Aorta (tissue), 5 donors: ENCODE measurements at places on chromosomes 3 and 15. TPM values are rescaled to one million over a fixed set of nuclear protein-coding genes. Genes with fewer than 3 reads are reported as not detected.

The TRANK1 gene
- total RNA-seq: 47.1 TPM

GRCh38 chr3:31268868-31269267 is 263.9 kb upstream of the STT3B start:
- no peak for DNase-seq

DNA sequence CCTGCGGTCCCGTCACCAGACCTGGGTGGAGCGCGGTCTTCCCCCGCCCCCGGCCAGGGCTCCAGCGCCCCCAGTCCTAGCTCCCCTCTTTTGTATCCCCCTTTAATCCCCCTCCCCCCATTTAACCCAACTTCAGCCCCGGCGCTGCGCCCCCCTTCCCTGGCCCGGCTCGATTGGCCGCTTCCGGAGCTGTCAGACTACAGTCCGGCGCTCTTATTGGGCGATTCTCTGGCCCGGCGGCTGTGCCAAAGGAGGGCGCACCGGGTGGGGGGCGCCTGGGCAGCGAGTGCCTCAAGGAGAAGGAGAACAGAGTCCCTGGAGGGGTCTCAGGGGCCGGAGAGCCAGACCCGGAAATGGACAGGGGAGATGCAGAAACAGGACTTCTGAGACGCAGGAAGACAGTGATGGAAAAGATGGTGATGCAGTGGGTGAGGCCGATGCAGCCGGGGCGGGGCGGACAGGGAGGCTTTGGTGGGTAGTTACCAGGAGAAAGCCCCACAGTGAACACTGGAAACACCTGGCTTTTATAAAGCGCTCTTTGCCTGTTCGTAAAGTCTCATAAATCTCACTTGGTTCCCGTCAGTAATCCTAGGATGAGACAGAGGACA is 1.2 kb upstream of the ADCY5 start:
- DNase-seq: peak; percentile 84

- DNase-seq: no peak
Measured at GRCh38 chr15:80504931-80505330, 100.7 kb downstream of the ARNT2 start.

The TKT gene
- 183 TPM for total RNA-seq

DNA sequence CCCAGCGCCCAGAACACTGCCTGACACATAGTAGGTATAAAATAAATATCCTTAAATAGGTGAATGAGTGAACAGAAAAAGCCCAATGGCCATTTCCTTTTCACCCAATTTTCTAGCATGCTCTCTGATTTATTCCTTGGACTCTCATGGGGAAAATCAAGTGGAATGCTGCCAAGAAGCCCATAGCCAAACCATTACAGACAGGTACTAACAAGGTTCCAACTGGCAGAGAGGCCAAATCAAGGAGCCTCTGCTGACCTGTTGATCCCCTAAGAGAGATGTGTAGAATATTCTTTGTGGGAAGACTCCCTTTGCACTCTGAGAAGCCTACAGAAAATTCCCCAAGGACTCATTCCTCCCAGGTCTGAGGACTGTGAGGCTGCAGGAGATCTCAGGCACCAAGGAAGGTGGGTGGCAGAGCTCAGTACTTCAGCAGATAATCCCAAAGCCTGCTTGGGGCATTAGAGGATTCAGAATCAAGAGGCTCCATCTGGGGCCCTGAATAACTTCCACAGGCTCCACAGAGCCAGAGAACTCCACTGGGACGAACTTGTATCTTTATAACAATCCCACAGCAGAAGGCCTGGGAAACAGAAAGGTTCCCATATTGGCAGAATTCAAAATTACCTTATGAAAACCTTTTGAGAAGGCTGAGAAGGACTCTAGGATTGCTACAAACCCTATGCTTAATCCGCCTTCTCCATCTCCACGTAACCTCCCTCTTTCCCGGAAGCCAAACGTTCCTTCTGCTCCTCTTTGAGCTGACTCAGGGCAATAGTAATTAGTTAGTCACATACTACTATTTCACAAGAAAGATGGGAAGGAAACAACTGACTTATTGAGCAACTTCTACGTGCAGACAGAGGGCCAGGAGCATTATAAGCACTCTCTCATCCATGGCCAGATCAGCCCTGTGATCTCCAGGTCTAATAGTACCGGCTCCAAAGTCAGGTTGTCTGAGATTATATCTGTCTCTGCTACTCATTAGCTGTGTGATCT is 34.5 kb downstream of the PRICKLE2 start:
- DNase-seq: no peak

The CNTN6 gene
- 0.48 TPM for total RNA-seq

The ZNF501 gene
- total RNA-seq: 7.3 TPM

The DUOXA1 gene
- total RNA-seq: 4.9 TPM

DNA sequence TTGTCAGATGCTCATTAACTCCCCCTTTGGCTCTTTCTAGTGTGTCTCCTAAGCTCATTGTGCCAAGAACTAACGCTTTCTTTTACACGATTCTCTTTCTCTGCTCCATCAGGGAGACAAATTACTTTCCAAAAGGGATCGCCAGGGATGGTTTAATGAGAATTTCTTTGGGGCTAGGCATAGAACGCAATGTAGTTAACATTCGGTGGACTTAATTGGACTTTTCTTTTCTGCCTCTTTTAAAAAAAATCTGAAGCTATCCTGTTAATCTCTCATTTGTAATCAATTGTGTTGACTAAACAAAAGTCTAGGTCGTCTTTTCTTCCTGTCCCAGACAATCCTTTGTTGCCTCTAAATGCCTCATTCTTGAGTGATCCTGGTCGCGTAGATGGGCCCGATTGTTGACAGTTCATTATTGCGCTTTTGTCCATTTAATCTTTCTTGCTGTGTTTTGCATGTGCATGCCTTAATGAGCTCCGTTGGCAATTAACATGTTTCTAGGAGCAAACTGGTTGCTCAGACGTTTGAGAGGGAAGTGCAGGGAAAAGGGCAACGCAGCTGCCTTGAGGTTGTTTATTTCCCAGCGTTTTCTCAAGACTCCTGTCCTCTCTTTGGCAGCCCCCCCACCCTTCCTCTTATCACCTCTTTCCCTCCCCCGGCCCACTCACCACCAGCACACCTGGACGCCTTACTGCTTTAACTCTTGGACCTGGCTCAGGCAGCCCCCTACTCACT is 7.8 kb downstream of the FEZF2 start:
- no peak for DNase-seq

The LTF gene
- 5.5 TPM for total RNA-seq

DNA sequence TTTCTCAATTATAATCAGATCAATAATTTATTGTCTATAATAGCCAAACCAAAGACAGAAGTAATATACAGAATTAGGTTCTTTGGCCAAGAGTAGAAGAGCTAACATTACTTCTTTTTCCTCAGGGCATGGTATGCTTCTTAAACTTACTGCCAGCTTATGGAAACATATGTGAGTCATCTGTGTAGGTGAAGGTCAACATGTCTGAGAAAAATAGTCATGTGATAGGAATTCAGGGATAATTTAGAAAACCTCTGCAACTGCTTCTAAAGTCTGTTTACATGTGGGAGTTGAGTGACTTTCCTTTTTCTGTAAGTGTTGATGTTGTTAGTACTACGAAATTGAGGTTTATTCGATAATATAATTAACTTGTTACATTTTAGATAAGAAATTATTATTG is 19.2 kb upstream of the MAP6D1 start:
- no peak for DNase-seq

DNA sequence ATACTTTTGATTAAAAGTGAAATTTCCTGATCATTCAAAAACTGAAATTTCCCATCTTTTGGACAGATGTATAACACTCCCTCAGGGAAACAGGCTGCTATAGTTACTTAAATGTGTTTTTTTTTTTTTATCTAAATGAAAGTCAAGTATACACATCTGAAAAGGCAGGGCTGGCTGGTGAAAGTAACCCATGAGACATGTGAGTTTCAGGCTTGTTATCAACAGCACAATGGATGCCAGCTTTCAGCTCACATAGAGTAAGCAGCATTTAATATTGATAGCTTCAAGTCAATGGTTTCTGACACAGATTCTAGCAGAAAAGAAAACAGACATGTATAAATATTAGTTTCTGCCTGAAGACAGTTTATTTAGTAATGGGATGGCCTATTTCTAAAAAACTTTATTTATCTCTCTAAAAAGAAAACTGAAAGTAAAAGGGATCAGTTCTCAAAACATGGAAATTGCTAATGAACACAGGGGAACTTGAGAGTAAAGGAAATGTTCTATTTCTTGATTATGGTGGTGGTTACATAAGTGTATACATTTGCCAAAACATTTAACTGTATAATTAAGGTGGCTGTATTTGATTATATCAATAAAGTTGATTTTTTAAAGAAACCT is 89.7 kb upstream of the CMC1 start:
- DNase-seq: no peak

- no peak for DNase-seq
Measured at GRCh38 chr3:26636096-26636727, 13.6 kb downstream of the LRRC3B start.

- no peak for DNase-seq
Measured at GRCh38 chr3:57855943-57856342, 99.8 kb downstream of the SLMAP start.

The CLDN16 gene
- not detected for total RNA-seq

The GNAT1 gene
- not detected for total RNA-seq

The ARPIN gene
- total RNA-seq: 35.4 TPM

- no peak for DNase-seq
Measured at GRCh38 chr3:104785947-104786346, 580.8 kb upstream of the ALCAM start.

DNA sequence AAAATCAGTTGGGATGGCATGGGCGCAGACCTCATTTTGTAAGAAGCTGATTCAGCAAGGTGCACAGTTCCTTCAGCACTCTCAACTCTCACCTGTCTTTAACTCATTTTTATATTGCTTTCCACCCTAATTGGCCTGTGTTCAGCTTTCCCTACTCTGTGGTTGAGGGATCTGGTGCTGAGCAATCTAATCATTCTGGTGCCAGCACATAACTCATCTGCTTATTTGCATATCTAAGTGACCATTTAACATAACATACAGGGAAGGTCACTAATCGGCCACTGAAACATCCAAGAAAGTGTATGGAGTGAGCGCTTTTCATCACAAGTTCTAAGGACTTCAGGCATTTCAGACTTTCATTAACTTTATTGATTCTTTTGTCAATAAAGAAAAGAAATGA is 303.4 kb upstream of the ROPN1 start:
- DNase-seq: no peak

DNA sequence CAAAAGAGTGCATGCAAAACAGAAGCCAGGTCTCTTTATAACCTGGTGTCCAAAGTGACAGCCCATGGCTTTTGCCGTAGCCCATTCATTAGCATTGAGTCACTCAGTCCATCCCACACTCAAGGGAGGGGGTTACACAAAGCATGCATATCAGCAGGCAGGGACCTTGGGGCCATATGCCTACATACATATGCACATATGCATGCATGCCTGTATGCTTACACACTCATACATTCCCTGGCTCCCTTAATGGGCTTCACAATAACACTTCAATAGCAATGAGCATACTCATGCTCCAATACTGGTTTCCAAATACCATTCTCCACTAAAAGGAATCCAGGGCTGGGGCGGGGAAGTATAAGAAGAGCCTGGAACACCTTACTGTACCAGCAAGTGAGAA is 22.0 kb downstream of the TRPM1 start:
- no peak for DNase-seq

- no peak for DNase-seq
Measured at GRCh38 chr15:33946152-33946551, 22.1 kb upstream of the CHRM5 start.

DNA sequence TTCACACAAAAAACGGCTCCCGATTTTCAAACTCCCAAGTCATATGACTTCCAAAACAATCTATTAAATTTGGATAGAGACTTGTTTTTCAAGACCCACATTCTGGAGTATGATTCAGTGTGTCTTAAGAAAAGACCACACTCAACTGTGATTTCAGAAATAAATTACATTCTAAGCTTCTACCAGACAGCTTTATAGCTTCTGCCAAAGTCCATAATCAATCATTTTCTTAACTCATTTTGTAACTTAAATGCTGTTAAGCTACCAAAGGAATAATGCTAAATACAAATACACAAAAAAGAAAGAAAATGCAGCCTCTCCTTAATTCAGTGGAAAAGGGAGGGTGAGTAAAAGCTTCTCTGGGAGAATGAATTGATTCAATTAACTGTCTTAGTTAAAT is 192.3 kb upstream of the P2RY1 start:
- no peak for DNase-seq
